Right ventricle myocardium inferior (tissue), 1 donor: ENCODE measurements at places on chromosomes 6 and 20. TPM values are rescaled to one million over a fixed set of nuclear protein-coding genes. Genes with fewer than 3 reads are reported as not detected.

Gene LY6G5B
- total RNA-seq: 3.9 TPM

Gene DLK2
- total RNA-seq: 1.9 TPM

Gene CST4
- total RNA-seq: not detected

Gene OR2H1
- total RNA-seq: not detected

GRCh38 chr6:75154973-75155372, 50.9 kb downstream of the COL12A1 start:
- no peak for DNase-seq

DNA sequence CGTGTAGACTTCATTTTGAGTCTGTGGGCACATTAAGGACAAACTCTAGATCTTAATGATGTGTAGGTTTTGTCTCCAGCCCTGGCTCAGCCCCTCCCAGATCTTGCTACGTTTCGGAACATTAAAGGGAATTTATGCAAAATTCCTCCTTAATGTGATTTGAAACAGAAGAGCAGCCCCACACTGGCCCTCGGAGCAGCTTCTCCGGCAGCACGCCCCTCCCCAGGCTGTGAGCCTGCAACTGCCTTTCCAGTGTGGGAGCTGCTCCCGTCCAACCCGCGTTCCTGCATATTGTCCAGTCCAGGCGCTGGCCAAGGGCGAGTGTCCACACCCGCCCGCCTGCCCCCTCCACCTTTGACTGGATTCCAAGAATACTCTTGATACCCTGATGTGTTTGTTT, 257.2 kb downstream of the TAF4 start:
- no peak for DNase-seq
